ENCODE measurements at places on chromosomes 3 and 15.

DNA sequence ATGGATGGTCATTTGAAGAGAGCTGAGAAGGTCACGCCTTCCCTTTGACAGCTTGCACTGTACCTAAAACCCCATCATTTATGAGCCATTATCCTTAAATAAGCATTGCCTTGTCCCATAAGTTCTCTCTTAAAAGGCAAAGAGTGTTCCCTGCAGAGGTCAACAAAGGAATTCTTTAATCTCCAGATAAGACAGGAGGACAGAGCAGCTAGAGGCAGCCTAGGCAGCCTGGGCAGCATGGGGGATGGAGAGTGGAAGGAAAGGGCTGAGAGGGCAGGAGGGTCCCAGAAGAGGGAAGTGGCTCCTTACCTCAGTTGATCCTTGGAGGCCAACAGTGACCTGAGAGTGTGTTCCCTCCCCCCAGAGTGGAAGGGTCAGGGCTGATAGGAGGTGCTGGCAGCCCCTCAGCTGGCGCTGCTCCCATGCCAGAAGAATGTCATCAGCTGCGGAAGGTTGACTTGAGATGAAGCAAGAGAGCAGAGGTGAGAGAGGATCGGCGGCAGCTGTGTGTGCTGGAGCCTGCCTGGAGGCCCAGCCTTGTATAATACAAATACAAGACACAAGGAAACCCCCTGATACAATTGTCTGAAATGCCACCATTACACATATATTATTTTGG, 12.8 kb downstream of the KBTBD13 start:
- DNase-seq = no peak

DNA sequence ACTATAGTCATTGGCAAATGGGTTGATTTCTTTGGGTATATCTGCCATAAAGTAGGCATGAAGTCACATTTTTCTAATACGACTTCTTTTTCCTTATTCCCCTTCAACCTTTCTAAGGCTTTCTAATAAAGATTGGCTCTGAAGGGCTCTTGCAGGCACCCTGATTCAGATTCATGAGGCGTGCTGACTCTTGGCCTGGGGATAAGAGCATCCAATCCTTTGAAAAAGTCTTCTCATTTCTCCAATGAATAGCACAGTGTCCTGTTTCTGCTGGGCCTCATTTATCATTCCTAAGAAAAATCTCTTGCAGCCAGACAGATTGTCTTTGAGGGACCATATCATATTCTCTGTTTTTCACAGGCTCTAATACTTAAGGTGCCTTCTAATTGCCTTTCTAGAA, 32.3 kb upstream of the BNIP2 start:
- no peak for DNase-seq

- DNase-seq = no peak
These were observed 2.5 kb upstream of the LPP start for GRCh38 chr3:188151438-188151837.

- DNase-seq = no peak
These were observed 213.2 kb downstream of the XXYLT1 start for GRCh38 chr3:195057716-195058115.

GRCh38 chr3:46849686-46850467, 13.4 kb downstream of the MYL3 start:
- peak; percentile 38 for DNase-seq

GRCh38 chr15:100318880-100319279, 22.9 kb downstream of the ADAMTS17 start:
- no peak for DNase-seq

GRCh38 chr3:59559721-59560435, 510.1 kb upstream of the CFAP20DC start:
- DNase-seq = no peak

- no peak for DNase-seq
These were observed 54.8 kb upstream of the ATP2C1 start for GRCh38 chr3:130838898-130839600.

- DNase-seq = peak; percentile 37
These were observed 78.3 kb upstream of the CDIN1 start for GRCh38 chr15:36501063-36501678.

- DNase-seq = no peak
These were observed 82.1 kb downstream of the DUT start for GRCh38 chr15:48413304-48413703.

GRCh38 chr3:61681636-61682035, 120.3 kb downstream of the PTPRG start:
- DNase-seq = no peak

GRCh38 chr3:149170672-149171071, 41.2 kb downstream of the HPS3 start:
- no peak for DNase-seq

- peak; percentile 80 for DNase-seq
These were observed 3.2 kb downstream of the EPHB3 start for GRCh38 chr3:184564685-184565385.

GRCh38 chr15:70414626-70415025, 316.9 kb upstream of the TLE3 start:
- no peak for DNase-seq

DNA sequence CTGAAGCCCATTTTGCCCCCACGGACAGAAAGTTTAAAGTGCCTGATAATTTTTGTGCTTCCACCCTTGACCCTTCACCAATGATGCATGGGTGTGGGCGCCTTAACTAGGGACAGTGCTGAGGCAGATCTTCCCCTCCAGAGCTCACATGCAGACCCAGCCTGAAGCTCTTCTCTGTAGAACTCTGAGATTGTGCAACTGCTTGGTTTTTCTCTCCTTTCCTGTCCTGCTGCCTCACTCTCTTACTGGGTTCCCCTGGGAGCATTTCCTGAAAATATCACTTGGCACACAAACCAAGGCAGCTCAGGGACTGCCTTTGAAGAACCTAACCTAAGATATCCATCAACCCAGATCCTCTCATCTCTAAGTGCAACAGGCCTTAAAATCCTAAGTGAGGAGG, 220.3 kb upstream of the STT3B start:
- no peak for DNase-seq

- peak; percentile 74 for DNase-seq
These were observed 808 bp downstream of the ARRDC4 start for GRCh38 chr15:97961067-97961954.

- no peak for DNase-seq
These were observed 1.2 kb downstream of the TBL1XR1 start for GRCh38 chr3:177196008-177196455.

- no peak for DNase-seq
These were observed 75.8 kb downstream of the CTNNB1 start for GRCh38 chr3:41274944-41275668.

DNA sequence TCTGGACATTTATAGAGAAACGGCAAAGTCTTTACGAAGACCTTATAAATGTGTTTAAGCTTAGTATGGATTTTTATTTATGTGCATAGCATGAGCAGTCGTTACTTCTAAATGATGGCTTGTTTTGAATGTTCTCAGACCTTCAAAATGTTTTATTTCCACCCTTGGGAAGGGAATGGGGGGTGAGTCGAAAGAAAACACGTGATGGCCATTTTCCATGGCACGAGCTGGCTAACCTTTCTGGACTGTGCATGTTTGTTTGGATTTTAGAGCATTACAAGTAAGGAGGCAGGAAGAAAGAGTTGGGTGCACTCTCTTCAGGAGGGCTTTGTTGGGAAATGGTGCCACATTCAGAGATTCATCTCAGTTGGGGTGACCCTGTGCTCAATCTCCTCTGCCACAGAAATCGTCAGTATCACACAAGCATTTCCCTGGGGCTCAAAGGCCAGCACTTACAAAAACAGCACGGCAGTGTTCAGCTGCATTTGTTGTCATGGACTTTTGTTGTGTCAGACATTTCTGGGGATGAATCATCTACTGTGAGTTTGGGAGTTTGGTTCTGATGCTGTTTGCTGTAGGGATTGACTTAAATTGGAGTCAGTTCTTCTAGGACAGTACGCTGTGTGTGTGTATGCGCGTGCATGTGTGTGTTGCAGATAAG, 52.3 kb upstream of the ADAMTS9 start:
- no peak for DNase-seq

DNA sequence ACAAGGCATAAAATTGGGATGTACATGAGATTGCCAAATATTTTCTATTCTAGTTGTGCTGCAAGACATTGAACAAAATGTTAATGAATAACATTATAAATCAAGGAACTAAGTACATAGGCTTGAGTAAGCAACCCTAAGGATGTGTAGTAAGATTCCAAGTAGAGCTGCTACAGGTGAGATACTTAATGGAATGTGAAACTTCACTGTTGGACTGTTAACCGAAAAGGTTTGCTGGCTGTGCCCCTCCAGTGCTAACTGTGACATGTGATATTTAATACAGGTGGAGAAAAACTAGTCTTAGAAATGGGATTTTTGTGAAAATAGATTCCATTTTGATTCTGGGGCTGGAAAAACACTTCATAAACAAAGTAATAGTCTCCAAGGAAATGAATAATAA, 52.4 kb downstream of the TSC22D2 start:
- DNase-seq = no peak

DNA sequence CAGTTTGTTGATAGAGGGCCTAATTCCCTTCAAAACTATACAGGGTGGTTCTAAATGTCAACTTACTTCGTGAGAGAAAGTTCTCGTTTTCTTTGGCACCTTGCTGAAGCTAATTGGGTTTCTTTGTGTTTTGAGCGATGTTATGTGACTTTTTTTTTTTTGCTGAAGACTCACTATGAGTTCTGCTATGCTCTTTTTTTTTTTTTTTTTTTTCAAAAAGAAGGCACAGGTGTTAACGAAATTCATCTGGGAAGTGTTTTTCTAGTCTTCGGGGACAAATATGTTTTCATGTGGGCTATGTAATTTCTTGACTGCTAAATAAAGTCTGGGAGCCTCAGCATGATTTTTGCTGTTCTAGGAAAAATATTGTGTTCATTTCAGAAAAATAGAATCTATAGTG, 81.5 kb downstream of the PEX5L start:
- DNase-seq = no peak

- DNase-seq = no peak
These were observed 100.0 kb downstream of the CACNA2D3 start for GRCh38 chr3:54222316-54222715.

DNA sequence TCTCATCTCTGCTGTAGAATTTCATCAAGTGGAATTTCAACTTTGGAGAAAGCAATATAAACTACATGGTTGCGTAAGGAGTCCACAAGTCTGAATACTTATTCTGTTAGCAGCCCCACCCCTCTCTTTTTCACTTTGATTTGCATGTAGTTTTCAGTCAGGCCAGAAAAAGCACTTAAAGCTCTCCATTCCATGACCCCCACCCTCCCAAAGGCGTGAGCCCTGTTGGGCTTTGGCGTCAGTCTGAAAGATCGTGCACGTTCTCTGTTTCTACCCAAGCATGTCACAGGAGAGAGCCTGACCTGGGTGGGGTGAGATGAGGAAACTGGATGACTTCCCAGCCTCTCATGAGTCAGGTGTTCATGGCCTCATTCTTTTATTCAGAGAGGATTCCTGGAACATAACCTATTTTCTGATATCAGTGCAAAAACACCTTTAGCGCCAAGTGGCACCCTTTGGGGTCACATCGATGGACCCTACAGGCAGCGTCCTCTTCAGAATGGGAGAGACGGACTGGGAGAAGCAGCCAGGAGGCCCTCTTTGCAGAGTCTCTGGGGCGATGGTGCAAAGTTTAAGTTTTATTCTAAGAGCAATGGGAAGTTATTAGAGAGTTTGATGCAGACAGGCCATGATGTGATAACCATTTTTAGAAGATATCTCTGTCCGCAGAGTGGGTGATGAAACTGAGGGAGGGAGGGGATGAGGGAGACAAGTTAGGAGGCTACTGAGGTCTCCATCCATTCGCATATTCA, 55.8 kb downstream of the LSM3 start:
- no peak for DNase-seq

GRCh38 chr15:71443538-71443937, 328.3 kb downstream of the THSD4 start:
- DNase-seq = peak; percentile 42

GRCh38 chr3:190531406-190531805, 17.5 kb downstream of the IL1RAP start:
- no peak for DNase-seq

- DNase-seq = no peak
These were observed 21.5 kb upstream of the NPTN start for GRCh38 chr15:73654659-73655058.

DNA sequence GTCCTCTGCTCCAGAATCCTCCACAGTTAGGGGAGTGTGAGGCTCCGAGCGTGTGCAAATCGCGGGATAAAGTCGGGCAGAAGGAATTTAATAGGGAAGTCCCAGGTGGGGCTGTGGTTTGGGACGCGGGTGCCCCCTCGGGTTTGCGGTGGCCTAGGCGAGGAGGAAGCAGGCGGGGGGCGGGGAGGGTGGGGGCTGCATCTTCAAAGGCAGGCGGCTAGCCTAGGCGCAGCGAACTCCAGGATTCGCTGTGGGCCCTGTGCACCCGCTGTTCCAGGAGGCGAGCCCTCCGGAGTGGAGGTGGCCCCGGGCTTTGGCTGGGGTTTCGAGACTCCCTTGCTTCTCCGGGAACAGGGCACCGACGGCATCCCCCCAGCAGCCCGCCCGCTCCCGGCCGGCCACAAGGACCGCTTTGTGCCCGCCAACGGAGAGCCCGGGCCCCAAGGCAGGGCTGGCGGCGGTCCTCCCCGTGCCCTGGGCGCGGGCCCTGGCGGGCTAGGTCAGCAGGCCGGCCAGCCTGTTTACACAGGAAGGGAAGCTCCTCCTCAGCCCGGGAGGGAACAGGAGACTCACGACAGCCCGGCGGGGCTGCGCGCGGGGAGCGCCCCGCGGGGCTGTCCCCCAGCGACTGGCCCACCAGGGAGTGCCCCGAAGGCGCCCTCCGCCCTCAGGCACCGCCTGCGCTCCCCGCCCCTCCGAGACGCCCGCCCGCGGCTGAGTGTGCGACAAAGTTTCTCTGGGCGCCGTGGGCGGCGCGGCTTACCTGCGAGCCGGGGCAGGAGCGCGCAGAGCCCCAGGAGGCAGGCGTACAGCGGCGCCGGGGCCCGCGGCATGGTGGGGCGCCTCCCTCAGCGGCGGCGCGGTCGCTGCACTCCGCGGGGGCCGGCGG, 753 bp downstream of the ITGB5 start:
- DNase-seq = peak; percentile 81

GRCh38 chr15:51075364-51075763, 19.3 kb downstream of the TNFAIP8L3 start:
- DNase-seq = no peak

- no peak for DNase-seq
These were observed 151.7 kb downstream of the MCTP2 start for GRCh38 chr15:94383041-94383440.

GRCh38 chr3:43620831-43621655, 768 bp downstream of the ANO10 start:
- peak; percentile 13 for DNase-seq

DNA sequence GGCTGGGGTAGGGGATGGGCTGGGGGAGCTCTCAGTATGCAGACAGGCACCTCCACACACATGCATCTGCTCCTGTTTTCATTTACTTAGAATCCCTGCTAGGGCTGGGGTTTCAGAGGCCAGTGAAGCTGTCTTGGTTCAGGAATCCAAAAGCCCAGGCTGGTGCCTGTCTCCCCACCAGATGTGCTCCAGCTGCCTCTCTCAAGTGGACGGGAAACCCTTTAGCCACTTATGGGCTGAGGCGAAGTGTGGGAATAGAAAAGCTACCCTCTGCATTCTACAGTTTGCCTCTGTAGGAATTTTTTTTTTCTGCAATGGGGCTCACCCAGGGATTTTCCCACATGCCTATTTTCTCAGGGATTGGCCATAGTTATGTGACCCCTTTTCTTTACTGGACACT, 72.5 kb downstream of the ATP2B2 start:
- no peak for DNase-seq

- DNase-seq = no peak
These were observed 9.4 kb upstream of the SUMF1 start for GRCh38 chr3:4476496-4476895.

GRCh38 chr3:133578548-133579191, 5.2 kb downstream of the CDV3 start:
- peak; percentile 63 for DNase-seq

Data from H7 (cell line).